ENCODE measurements at places on chromosomes 12 and 14.

GRCh38 chr12:99824900-99825542, 159.7 kb downstream of the ANKS1B start:
- no peak for DNase-seq

DNA sequence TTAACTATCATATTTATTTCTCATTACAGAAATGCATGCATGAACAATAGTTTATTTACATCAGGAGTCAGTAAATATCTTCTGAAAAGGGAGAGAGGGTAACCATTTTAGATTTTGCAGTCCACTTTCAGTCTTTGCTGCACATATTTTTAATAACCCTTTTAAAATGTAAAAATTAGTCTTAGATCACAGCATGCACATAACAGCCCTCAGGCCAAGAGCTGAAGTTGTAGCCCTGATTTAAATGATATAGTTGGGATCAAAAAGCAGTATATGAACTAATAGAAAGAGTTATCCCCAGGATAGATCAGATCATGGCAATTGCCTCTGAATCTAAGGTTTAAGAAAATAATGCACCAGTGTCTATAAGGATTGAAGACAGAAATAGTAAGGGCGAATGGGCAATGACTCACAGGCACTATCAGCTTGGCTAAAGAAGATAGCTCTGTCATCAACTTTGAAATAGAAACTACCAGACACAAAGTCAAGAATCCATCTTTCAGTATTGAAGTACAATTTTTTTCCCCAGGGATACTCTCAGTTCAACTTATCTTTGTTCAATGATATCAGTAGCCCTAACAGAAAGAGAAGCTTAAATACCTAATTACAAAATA, 13.1 kb upstream of the CLEC7A start:
- DNase-seq, result no peak

GRCh38 chr14:43503508-43503907, 1003.6 kb downstream of the FSCB start:
- no peak for DNase-seq

- no peak for DNase-seq
Observed at GRCh38 chr12:51407604-51408003, 16.4 kb upstream of the GALNT6 start.

GRCh38 chr12:103546959-103547358, 40.1 kb upstream of the STAB2 start:
- DNase-seq, result no peak

- DNase-seq, result no peak
Observed at GRCh38 chr14:60773558-60773957, 39.0 kb downstream of the MNAT1 start.

DNA sequence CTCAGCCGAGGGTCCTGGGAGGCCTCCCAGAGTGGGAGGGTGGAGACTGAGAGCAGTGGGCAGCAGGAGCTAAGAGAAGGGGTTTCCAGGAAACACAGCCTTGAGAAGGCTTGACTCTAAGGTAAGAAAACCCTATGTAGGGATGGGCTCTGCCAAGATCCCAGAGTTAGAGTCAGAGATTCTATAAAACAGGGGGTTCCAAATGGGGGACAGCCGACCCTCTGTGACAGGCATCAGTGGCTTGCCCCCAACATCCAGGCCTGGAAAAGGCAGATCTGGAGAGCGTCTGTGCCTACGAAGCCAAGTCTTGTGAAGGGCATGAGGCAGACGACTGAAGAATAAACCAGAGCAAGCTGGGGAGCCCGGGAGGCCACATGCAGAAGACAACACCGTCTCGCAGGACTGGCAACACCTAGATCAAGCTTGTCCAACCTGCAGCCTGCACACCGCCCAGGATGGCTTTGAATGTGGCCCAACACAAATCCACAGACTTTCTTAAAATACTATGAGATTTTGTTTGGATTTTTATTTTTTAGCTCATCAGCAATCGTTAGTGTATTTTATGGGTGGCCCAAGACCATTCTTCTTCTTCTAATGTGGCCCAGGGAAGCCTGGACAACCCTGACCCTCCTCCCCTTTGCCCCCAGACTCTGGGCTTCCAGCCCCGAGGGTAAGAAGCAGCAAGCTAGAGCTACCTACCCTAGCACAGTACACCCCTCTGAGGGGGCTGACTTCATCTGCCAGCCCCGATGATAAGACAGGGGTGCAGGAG, 42.1 kb downstream of the PRMT8 start:
- DNase-seq, result no peak

DNA sequence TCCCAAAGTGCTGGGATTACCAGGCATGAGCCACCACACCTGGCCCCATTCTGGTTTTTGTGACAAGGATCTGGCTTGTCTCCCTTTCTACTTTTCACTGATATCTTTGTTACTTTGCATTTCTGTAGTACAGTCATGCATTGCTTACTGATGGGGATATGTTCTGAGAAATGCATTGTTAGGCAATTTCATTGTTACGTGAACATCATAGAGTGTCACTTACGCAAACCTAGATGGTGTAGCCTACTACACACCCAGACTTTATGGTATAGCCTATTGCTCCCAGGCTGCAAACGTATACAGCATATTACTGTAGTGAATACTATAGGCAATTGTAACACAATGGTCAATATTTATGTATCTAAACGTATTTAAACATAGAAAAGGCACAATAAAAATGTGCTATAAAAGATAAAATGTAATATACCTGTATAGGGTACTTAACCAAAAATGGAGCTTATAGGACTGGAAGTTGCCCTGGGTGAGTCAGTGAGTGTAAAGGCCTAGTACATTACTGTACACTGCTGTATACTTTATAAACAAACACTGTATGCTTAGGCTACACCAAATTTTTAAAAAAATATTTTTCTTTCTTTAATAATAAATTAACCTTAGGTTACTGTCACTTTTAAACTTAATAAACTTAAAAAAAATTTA, 16.0 kb downstream of the MRPL42 start:
- no peak for DNase-seq

DNA sequence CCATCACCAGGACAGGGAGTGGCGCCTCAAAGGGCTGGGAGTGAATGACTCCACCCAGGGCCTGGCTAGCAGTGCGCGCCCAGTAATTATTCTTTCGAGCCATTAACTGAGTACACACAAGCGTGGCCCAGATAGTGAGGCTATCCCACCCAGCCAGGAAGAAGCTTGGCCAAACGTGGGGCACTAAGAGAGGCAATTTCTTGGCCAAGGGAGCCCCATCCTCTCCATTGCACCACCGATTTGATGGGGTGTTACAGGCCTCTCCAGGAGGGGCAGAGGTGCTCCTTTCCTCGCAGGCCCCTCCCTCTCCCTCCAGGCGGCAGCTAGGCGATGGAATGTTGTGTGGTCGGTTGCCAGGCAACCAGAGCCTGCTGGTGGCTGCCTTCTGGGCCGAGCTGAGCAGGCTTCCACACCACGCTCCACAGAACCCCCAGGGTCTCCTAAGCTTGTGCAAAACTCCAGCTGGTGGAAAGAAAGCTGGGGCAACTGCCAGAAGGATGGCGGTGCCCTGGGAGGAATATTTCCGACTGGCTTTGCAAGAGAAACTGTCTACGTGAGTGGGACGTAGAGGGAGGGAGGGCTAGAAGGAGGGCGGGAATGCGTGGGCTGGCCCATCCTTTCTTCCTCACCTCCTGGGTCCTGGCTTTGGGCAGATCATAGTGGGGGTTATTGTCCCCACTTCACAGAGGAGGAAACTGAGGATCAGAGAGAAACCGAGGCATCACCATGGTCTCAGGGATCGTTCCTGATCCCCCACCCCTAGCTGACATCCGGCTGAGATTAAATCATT, at the start of gene CFAP73:
TSS of gene CFAP73 (plus strand) at position 364 of the 790 bp plus-strand sequence. CDS start at position 498, 134 bp downstream.
- DNase-seq, result no peak

GRCh38 chr12:93778306-93778705, 101.1 kb downstream of the CRADD start:
- DNase-seq, result no peak

GRCh38 chr14:94343238-94344005, 20.3 kb upstream of the SERPINA6 start:
- DNase-seq, result no peak

DNA sequence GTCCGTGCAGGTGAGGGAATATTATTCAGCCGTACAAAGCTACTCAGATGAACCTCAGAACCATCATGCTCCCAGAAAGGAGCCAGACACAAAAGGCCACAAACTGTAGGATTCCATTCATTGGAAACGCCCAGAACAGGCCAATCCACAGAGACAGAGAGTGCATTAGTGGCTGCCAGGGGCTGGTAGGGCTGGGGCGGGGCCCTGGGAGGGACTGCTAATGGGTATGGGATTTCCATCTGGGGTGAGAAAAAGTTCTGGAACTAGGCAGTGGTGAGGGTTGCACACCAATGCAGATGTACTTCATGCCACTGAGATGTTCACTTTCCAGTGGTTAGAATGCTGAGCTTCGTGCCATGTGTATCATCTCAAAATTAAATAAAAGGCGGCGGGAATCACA, 101.1 kb downstream of the RFLNA start:
- no peak for DNase-seq

GRCh38 chr14:71022939-71023338, 115.7 kb downstream of the PCNX1 start:
- no peak for DNase-seq

DNA sequence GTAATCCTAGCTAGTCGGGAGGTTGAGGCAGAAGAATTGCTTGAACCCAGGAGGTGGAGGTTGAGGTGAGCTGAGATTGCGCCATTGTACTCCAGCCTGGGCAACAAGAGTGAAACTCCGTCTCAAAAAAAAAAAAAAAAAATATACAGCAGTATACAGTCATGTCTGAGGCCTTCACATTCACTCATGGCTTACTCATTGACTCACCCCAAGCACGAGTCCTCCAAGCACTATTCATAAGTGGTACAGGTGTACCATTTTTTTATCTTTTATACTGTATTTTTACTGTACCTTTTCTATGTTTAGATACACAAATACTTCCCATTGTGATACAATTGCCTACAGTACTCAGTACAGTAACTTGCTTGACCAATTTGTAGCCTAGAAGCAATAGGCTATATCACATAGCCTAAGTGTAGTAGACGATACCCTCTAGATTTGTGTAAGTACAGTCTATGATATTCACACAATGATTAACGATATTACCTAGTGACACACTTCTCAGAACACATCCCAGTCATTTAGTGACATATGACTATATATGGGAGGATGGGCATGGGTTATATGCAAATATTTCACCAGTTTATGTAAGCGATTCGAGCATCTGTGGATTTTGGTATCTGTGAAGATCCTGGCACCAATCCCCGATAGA, 12.2 kb downstream of the LLPH start:
- DNase-seq, result no peak

GRCh38 chr14:31251028-31251958, 43.7 kb upstream of the HECTD1 start:
- DNase-seq, result no peak

DNA sequence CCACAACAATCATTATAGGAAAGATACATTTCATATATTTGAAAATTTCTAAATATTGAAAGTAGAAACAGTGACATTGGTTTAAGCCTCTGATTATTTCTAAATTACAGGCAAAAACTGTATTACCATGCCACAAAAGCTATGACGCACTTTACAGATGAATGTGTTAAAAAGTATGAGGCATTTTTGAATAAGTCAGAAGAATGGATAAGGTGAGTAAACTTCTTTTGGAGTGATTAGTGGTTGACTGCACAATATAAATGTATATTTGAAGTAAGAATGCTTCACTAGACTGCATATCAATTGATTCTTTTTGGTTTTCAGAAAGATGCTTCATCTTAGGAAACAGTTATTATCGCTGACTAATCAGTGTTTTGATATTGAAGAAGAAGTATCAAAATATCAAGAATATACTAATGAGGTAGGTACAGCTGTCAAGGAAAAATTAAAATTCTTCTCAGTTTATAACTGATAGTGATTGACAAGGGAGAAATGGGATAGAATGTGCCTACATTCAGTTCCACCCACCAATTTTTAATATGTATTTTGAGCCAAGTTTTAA, 45.0 kb downstream of the TBK1 start:
- DNase-seq, result no peak

- no peak for DNase-seq
Observed at GRCh38 chr12:26143291-26143690, 18.5 kb upstream of the BHLHE41 start.

- DNase-seq, result no peak
Observed at GRCh38 chr14:75267141-75267721, 11.4 kb upstream of the FOS start.

DNA sequence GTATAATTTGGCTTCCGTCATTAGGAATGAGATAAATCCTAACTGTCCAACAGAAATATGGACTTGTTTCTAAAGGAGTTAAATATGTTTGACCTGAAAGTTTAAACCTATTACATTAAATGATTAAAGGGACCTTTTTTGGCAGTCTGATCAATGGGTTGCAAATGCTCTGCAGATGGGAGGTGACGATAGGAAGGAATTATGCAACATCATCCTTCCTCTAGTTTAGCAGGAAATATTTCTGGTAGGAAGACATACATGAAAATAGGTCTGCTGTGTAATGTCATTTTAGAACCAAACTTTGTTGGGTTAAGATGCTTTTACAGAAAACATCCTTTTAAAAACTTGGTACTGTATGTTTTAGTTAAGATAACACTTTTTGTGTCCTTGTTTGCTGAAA, 2.6 kb downstream of the LRRC10 start:
- no peak for DNase-seq

- no peak for DNase-seq
Observed at GRCh38 chr12:24044941-24045703, 95.7 kb upstream of the SOX5 start.

GRCh38 chr14:73739174-73739898, 25.2 kb upstream of the PNMA1 start:
- DNase-seq, result no peak

DNA sequence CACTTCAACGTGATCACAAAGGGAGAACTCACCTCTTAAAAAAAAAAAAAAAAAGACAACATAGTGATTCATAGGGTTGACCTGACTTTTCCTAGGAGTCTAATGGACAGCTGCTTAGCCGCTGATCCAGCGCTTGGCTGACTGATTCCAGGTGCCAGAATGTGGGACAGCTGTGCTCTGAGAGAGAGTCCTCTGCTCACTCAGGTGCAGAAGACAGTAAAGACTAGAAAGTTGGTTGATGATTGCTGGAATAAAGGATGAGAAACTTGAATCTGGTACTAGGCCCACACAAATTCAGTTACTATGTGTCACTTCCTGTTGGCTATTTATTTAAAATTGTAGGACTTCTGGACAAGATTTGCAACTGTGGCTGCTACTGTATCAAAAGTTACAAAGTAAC, 229.4 kb downstream of the CHST11 start:
- DNase-seq, result no peak

DNA sequence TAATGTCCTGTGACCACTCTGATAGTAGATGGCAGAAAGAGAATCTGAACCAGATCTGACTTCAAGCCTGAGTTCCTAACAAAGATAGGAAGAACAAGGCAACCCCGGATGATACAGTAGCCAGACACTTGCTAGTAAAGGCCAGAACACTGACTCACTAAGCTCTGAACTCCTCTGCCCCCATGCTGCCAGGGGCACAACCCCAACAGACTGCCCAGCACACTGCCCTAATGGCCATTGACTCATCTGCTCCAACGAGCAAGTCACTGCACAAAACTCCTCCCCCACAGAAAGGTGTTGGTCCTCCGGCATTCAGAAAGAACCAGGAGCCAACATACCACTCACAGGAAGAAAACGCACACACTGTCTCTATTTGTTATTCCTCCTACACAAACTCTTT, 179.6 kb upstream of the NUDT4 start:
- DNase-seq, result no peak

- DNase-seq, result no peak
Observed at GRCh38 chr12:126474703-126475102, 1409.5 kb downstream of the AACS start.

- DNase-seq, result peak; percentile 8
Observed at GRCh38 chr14:71555654-71556559, 376.3 kb upstream of the RGS6 start.

- no peak for DNase-seq
Observed at GRCh38 chr14:40855343-40855742, 751.3 kb upstream of the LRFN5 start.

GRCh38 chr12:50662116-50662510, 101.8 kb upstream of the ATF1 start:
- no peak for DNase-seq

Data from activated effector memory CD4-positive, alpha-beta T cell treated with Interleukin-2 at 50 U/mL for 16 hours (primary cell).